ENCODE measurements at places on chromosomes 3 and 15.

- no peaks in the 10 kb centered on the region for H3K27me3 ChIP-seq
- H3K4me1 ChIP-seq: no peaks in the 10 kb centered on the region
- no peak for DNase-seq
These were observed 697.1 kb downstream of the NLGN1 start for GRCh38 chr3:174094669-174095068.

DNA sequence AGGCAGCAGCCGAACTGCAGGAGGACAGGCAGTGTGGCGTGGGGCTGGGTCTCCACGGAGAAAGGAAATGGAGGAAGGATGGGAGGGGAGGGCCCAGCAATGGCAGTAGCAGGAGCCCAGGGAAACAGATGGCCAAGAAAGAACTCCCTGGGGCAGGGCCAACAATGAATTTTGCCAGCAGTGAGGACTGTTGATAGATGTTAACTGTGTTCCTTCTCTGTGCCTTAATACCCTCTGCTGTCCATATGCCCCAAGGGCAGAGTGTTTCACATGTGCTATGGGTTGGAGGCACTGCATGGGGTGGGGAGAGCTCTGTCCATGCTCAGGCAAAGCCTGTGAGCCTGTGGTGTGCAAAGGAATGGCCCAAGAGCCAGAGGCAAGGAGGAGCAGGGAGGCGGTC lies 70.8 kb upstream of the POMGNT2 start:
- no peak overlapping the region for H3K27ac ChIP-seq
- H3K36me3 ChIP-seq: no peaks in the 10 kb centered on the region
- H3K4me1 ChIP-seq: no peaks in the 10 kb centered on the region
- H3K4me3 ChIP-seq: no peak overlapping the region

DNA sequence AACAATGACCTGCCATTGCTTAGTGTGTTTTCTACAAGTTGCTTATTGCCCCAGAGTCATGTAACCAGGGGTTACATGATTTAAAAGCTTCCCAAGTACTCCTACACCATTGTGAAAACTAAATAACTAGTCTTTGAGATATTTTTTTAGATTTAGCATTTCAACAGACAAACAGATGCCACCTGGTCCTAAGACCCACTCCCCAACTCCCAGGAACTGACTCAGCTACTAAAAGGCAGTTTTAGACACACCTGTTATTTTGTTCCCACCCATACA lies 28.1 kb upstream of the KBTBD12 start:
- no peak overlapping the region for H3K27ac ChIP-seq
- no peaks in the 10 kb centered on the region for H3K27me3 ChIP-seq
- no peaks in the 10 kb centered on the region for H3K4me1 ChIP-seq
- DNase-seq: no peak
- no peak overlapping the region for H3K4me3 ChIP-seq
- no peaks in the 10 kb centered on the region for H3K36me3 ChIP-seq

DNA sequence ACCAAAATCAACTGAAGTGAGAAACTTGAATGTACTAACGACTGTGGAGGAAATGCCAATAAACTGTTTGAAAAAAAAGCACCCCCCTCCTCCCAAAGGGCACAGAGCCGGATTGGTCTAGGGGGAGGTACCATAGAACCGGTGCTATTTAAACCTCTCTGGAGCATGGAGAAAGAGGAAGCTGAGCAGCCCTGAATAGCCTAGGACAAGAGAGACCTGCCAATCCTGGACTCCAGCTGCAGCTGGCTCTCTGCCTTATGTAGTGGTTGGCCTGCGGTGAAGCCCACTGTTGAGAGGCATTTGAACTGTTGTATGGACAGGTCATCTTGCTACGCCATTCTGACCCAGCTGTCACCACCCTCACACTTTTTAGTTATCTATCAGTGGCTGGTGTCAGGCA lies 1.5 kb upstream of the SH3GL3 start:
- peaks cover 14% of the 10 kb centered on the region for H3K4me1 ChIP-seq
- H3K4me3 ChIP-seq: no peak overlapping the region
- H3K27ac ChIP-seq: no peak overlapping the region
- no peak for DNase-seq

- DNase-seq: no peak
- no peak overlapping the region for H3K4me3 ChIP-seq
- H3K27me3 ChIP-seq: no peaks in the 10 kb centered on the region
- H3K27ac ChIP-seq: no peak overlapping the region
- H3K4me1 ChIP-seq: no peaks in the 10 kb centered on the region
- no peaks in the 10 kb centered on the region for H3K36me3 ChIP-seq
These were observed 8.0 kb upstream of the CBLB start for GRCh38 chr3:105876780-105877327.

- H3K36me3 ChIP-seq: no peaks in the 10 kb centered on the region
- no peak for DNase-seq
- H3K27me3 ChIP-seq: no peaks in the 10 kb centered on the region
These were observed 159.1 kb downstream of the CHL1 start for GRCh38 chr3:355622-356021.

DNA sequence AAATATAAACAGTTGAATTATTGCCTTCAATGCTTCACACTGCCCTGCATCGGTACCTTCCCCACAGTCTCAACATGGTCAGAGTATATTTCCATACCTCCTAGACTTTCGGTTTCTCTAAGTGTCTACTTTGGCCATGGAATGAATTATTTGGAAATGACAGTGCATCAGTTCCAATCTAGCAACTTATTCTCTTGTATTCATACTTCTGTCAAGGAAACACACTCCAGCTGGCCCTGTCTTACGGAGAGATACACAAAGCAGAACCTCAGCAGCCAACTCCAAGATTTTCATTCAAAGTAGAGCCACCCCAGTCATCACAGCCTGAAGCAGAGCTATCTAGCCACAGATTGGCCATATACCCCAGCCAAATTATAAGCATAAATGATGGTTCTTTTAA lies 518.4 kb upstream of the UBE2E2 start:
- DNase-seq: no peak
- H3K27ac ChIP-seq: no peak overlapping the region
- no peak overlapping the region for H3K4me3 ChIP-seq
- no peaks in the 10 kb centered on the region for H3K27me3 ChIP-seq
- no peaks in the 10 kb centered on the region for H3K36me3 ChIP-seq

- peaks cover 14% of the 10 kb centered on the region for H3K4me1 ChIP-seq
- peaks cover 63% of the 10 kb centered on the region for H3K36me3 ChIP-seq
- H3K27ac ChIP-seq: no peak overlapping the region
- H3K27me3 ChIP-seq: no peaks in the 10 kb centered on the region
- DNase-seq: no peak
These were observed 38.4 kb downstream of the CCDC12 start for GRCh38 chr3:46938118-46938517.

- no peaks in the 10 kb centered on the region for H3K27me3 ChIP-seq
- DNase-seq: no peak
- H3K4me1 ChIP-seq: peaks cover 10% of the 10 kb centered on the region
- H3K27ac ChIP-seq: no peak overlapping the region
- H3K4me3 ChIP-seq: no peak overlapping the region
- H3K36me3 ChIP-seq: no peaks in the 10 kb centered on the region
These were observed 230.4 kb upstream of the BHLHE40 start for GRCh38 chr3:4748701-4749378.

DNA sequence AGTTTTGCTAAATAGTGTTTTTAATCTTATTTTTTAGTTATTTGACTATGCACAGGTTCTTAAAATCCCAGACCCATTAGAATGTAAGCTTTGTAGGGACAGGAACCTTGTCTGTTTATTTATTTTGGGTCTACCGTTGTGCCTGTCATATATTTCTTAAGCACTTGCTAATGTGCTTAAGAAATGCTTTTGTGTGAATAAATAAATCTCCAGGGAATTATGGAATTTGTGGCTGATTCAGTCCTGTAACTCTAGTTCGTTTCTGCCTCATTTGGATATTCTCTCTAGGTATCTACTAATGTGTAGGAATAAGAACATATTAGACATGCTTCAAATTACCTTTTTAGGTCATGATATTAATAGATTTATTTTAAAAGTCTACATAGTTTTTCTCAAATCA lies 161.6 kb downstream of the LPP start:
- no peaks in the 10 kb centered on the region for H3K27me3 ChIP-seq
- DNase-seq: no peak
- H3K4me1 ChIP-seq: no peaks in the 10 kb centered on the region
- peaks cover 3% of the 10 kb centered on the region for H3K36me3 ChIP-seq
- no peak overlapping the region for H3K4me3 ChIP-seq

- peaks cover 15% of the 10 kb centered on the region for H3K4me1 ChIP-seq
- no peak overlapping the region for H3K27ac ChIP-seq
- no peak for DNase-seq
These were observed 417.9 kb downstream of the MECOM start for GRCh38 chr3:169245631-169246030.

GRCh38 chr15:31266712-31267111 lies 59.9 kb upstream of the KLF13 start:
- DNase-seq: peak; percentile 38
- peaks cover 3% of the 10 kb centered on the region for H3K4me1 ChIP-seq
- H3K36me3 ChIP-seq: no peaks in the 10 kb centered on the region
- no peak overlapping the region for H3K4me3 ChIP-seq
- no peak overlapping the region for H3K27ac ChIP-seq

DNA sequence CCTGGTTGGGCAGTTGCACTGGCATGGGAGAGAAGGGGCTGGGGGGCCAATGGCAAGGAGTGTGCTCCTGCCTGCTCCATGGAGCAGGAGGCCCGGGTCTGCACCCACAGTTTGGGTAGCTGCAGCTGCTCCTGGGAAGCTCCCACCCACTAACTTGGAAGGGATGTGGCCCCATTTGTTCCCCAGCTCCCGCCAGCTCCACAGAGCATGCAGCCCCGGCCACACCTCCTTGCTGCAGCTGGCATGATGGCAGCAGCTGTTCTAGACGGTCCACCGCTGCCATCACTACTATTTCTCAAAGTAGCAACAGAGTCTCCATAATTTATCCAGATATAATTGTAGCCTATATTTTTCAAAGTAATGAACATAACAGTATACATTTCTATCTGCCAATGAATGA lies 65.8 kb downstream of the PIK3CB start:
- no peaks in the 10 kb centered on the region for H3K27me3 ChIP-seq
- peaks cover 75% of the 10 kb centered on the region for H3K36me3 ChIP-seq
- H3K4me3 ChIP-seq: peak overlapping the region; percentile 57
- H3K27ac ChIP-seq: no peak overlapping the region
- no peak for DNase-seq
- H3K4me1 ChIP-seq: no peaks in the 10 kb centered on the region

- no peak overlapping the region for H3K4me3 ChIP-seq
- H3K4me1 ChIP-seq: no peaks in the 10 kb centered on the region
- no peaks in the 10 kb centered on the region for H3K27me3 ChIP-seq
- no peaks in the 10 kb centered on the region for H3K36me3 ChIP-seq
- DNase-seq: no peak
These were observed 134.3 kb upstream of the LRRN1 start for GRCh38 chr3:3664935-3665334.

DNA sequence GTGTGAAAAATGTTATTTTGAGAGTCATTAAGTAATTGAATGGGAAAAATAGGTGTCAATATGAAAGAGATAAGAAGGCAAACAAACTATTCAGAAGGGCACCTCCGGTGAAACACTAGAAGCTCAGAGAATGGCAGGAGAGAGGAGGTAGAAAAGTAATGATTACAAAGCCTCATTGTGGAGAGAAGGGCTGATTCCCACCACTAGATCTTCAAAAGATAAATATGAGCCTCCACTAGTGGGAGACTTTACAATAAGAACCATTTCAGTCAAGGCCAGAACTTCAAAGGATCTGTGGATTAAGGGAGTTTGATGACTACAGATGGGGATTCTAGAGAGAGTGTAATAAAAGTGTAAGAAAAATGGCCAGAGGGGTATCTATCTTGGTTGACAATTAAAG lies 535.6 kb downstream of the NLGN1 start:
- H3K4me3 ChIP-seq: peak overlapping the region; percentile 42
- no peaks in the 10 kb centered on the region for H3K27me3 ChIP-seq
- no peak for DNase-seq
- H3K4me1 ChIP-seq: peaks cover 9% of the 10 kb centered on the region
- no peaks in the 10 kb centered on the region for H3K36me3 ChIP-seq

GRCh38 chr15:82613747-82614146 lies 33.4 kb downstream of the CPEB1 start:
- no peaks in the 10 kb centered on the region for H3K4me1 ChIP-seq
- H3K27me3 ChIP-seq: no peaks in the 10 kb centered on the region
- DNase-seq: no peak

DNA sequence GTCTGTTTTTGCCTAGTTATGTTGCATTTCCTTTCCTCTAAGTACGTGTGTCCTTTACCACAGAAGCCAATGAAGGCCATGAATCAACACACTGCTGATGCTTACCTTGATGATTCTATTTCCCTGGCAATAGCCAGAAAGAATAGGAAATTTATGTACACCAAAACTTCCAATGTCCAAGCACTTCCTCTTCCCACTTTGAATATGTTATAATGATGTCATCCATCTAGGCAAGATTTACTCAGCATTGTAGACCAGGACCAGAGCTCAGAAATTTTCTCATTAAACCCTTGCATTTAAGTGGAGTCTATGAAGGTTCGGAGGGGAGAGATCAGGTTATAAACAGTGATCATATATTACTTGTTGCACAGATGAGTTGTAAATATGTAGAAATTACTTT lies 126.0 kb downstream of the THRB start:
- H3K27ac ChIP-seq: no peak overlapping the region
- H3K4me1 ChIP-seq: peaks cover 2% of the 10 kb centered on the region
- H3K27me3 ChIP-seq: peaks cover 41% of the 10 kb centered on the region
- H3K36me3 ChIP-seq: no peaks in the 10 kb centered on the region
- H3K4me3 ChIP-seq: no peak overlapping the region
- no peak for DNase-seq

GRCh38 chr3:8988791-8989558 lies 25.7 kb upstream of the RAD18 start:
- H3K27me3 ChIP-seq: no peaks in the 10 kb centered on the region
- H3K36me3 ChIP-seq: no peaks in the 10 kb centered on the region
- no peak overlapping the region for H3K4me3 ChIP-seq
- H3K4me1 ChIP-seq: no peaks in the 10 kb centered on the region
- H3K27ac ChIP-seq: peak overlapping the region; percentile 21
- peak; percentile 44 for DNase-seq

DNA sequence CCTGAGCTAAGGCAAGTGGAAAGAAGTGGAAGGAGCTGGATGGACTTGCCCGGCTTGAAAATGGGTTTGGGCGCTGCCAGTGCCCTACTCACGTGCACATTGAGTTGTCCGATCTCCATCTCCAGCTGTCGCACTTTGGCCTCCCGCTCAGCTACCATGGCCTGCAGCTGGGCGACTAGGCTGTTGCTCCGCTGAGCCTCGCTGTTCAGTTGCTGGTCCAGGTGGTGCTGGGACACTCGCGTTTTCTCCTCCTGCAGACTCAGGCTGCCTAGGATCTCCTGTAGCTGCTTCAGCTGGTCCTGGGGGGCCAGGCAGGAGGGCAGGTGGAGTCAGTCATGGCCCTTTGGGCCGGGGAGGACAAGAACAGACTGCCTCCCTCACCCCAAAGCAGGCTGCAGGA lies 33.0 kb upstream of the HHATL start:
- peaks cover 10% of the 10 kb centered on the region for H3K4me1 ChIP-seq
- DNase-seq: no peak
- H3K36me3 ChIP-seq: no peaks in the 10 kb centered on the region
- no peaks in the 10 kb centered on the region for H3K27me3 ChIP-seq

- peak overlapping the region; percentile 75 for H3K4me3 ChIP-seq
- peak; percentile 66 for DNase-seq
- peak overlapping the region; percentile 97 for H3K27ac ChIP-seq
- H3K4me1 ChIP-seq: no peaks in the 10 kb centered on the region
- H3K36me3 ChIP-seq: no peaks in the 10 kb centered on the region
These were observed 90.2 kb upstream of the CHD2 start for GRCh38 chr15:92809880-92810361.
